ENCODE measurements at places on chromosomes 3 and 15. TPM values are rescaled to one million over a fixed set of nuclear protein-coding genes. Genes with fewer than 3 reads are reported as not detected.

Gene CHL1
- total RNA-seq = 0.66 TPM

Gene SLC9C1
- total RNA-seq = 0.94 TPM

Gene SLC24A5
- total RNA-seq = 0.05 TPM

DNA sequence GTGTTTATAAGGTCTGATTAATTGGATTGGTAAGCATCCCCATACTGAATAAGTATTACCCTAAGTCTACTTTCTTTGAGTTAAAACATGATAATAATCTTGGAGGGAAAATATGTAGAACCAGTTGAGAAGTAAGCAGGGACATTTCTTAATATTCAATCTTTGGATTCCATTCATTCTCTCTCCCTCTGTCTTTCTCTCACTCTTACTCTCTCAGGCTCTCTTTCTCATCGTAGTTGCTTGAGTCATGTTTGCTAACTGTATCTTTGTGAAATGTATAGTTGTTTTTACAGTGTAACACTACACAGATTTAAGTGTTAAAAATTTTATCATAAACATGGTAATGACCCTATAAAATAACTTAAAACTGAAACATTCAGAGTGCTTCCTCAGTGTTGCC lies 163.8 kb downstream of the RSRC1 start:
- no peak for DNase-seq

DNA sequence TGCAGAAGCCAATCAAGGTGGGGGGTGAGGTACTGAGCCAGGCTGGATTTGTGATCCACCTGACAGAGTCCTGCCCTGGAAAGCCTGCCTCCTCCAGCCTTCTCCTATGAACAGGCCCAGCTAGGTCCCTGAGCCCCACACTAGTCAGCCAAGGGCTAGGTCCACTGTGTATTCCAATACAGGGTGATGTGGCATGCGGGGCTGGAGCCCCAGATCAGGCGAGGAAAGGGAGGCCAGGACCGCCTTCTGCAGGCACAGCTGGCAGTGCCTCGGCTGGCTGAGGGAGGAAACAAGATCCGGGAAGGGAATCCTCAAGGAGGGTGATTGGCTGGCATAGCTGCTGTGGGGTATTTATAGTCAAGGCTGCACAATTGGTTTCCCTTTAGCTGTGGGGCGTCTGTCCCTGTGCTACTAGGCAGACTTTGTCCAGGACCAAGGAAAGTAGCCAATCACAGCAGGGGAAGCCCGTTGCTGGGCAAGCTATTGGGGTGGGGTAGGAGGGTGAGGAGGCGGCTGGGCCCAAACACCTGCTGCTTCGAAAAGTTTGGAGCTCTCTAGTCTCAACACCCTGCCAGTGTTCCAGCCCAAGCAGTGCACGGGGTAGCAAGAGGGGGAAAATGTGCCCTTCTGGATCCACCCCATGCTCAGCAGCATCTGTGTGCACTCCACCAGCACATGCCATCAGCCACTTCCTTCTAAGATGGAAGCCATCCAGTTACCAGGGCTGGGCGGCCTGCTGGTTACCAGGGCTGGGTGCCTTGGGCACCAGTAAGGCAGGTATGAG lies 5.9 kb downstream of the KY start:
- DNase-seq = no peak

DNA sequence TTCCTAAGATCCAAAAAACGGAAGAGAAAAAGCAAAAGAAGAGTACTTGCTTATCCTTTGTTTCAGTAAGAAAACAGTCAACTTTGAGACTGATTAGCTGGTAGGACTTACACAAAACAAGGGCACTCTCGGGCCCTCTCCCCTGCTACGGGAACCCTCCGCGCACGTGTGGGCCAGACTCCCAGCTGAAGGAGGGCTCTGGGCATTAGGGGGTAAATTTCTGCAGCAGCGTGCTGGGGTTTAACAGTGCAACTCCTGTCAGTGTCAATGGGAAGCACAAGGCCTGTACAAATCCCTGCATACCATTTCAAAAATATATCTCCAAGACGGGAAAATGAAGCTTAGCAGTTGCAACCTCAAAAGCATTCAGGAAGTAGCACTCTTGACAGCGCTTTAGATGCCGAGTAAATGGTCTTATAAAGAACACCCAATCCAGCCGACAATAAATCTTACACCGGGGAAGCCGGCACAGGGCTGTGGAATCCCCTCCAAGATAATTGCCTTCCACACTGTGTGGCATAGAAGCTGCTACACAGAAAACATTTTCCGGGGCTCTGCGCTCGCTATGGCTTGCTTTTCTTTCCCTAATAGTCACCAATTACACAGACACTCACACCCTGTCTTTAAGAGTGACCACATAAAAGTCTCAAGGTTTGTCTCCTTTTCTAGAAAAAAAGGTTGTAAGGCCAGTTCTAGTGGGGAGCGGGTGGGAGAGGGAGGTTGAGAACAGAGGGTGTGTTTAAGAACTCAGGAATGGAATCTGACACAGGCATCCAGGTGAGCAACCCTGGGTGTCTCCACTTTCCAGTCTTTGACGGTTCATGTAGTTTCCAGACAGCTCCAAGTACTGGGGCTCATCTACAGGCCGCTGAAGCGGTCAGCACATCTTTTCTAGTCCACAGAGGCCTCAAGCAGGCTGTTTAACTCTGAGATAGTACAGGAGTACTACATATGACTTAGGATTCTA lies 512.7 kb downstream of the FOXP1 start:
- DNase-seq = no peak

DNA sequence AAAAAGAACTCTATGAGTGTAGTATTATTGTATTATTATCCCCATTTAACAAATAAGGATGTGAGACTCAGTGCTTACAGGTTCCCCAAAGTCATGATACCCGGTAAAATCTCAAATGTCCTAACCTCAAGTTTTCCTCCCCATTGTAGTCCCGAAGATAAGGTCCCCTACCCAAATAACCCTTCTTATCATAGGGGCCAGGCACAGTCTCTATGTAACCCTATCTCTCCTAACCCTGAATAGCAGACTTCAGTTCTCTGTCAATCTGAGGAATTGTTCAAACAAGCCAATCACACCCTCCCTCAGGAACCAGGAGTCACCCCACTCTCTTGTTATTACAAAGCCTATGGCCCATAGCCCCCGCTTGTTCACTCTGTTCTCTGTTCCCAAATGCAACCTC lies 10.5 kb upstream of the SUSD5 start:
- DNase-seq = no peak

DNA sequence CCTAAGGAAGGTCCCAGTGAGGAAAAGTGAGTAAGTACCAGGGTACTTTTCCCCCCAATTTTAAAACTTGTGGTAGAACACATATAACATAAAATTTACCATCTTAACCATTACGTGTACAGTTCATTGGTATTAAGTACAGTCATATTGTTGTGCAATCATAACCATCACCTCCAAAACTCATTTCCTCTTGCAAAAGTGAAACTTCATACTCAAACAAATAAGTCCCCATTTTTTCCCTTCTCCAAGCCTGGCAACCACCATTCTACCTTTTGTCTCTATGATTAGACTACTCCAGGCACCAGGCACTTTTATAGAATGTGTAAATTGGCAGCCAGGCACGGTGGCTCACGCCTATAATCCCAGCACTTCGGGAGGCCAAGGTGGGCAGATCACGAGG lies 12.2 kb downstream of the PRC1 start:
- DNase-seq = no peak

- DNase-seq = no peak
Observed at GRCh38 chr3:165133188-165133899, 55.0 kb upstream of the SI start.

All from thymus (tissue), 14 donors.